Caudate nucleus (tissue), 63 donors: ENCODE measurements at places on chromosomes 1 and 21.

DNA sequence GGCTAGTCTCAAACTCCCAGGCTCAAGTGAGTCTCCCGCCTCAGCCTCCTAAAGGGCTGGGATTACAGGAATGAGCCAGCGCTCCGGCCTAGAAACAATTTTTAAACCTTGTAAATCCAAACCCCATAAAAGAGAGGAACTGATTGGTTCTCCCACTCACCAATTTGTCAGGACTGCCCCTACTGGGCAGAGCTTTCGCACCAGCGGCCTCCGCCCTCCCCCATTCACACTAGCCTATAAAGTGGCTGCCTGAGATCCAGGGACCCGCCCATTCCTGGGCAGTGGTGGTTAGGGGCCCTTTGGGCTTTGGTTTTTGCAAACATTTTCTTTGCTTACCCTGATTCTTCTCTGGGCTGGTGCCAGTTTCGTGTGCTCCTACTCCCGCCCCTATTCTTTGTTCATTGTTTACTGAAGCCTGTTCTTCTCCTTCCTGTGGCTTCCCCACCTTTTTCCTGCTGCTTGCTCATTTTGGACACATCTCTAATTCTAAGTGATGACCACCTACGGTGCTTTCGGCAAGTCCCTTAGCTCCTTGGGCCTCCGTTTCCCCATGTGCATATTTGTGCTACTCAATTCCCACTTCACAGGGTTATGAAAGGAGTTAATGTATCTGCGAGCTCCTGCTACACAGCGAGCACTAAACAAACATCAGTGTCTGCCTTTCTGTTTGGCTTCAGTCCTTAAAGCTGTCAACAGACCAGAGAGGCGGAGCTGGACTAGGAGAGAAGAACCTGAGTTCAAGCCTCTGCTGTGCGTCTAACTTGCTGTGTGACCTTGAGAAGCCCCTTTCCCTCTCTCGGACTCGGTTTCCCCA, 39.8 kb upstream of the CLIC4 start:
- peak; percentile 21 for DNase-seq

- DNase-seq = no peak
Measured at GRCh38 chr21:34871026-34871908, 177.8 kb downstream of the RUNX1 start.

DNA sequence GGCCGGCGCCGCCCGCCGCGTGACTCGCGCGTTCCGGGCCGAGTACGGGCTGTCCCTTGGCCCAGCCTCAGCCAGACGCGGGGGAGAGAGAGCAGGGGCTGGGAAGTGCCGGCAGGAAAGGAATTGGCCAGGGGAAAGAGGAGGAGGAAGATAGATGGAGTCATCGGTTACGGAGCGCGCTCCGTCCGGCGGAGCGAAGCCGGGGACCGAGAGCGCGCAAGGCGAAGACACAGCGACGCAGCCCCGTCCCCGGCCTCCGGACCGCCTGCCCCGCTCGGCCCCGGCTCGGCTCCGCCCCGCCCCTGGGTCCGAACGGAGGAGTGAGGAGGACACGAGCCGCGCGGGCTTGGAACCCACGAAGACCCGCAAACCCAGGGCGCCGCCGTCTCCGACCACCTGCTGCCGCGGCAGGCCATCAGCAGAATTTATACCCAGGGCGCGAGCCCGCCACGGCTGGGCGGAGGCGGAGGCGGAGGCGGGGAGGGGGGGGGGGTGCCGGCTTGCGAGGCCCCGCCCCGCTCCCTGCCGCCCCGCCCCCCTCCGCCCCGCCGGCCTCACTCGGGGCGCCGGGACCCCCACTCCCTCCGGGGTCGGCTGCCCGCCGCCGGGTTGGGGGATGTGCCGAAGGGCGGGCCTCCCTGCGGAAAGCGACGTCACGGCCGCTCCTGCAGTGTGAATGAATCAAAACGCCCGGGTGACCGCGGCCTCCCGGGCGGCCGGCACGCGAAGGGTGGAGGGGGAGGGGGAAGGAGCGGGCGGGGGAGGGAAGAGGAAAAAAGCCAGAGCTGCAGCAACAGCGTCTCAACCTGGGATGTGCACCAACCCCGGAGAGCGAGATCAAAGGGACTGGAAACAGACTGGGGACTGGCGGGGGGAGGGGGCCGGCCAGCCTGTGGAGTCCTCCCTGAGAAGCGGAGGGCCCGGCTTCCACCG, at the start of gene LHX4:
LHX4 (plus strand) TSS at position 782 of the 933 bp plus-strand sequence. CDS start 266 bp downstream, outside the sequence.
- DNase-seq = no peak

DNA sequence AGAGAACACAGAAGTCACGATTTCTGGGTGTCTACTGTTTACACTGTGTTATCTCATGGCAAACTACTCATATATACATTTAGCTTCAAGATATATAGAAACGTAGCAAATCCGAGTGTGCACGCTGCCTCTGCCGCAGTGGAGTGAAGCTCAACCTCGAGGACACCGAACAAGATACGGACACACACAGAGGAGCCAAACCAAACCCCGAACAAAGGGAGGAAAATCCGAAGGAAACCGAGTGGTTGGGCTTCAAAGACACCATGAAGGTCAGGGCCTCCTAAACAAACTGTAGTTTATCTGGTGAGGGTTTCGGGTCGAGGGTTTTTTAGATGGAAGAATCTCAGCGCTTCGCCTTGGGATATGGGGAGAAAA, 34.5 kb downstream of the SLC45A1 start:
- DNase-seq = no peak

- DNase-seq = no peak
Measured at GRCh38 chr1:11062965-11063401, 3.2 kb upstream of the SRM start.

- no peak for DNase-seq
Measured at GRCh38 chr1:49293016-49293415, 516.3 kb upstream of the BEND5 start.

- DNase-seq = no peak
Measured at GRCh38 chr21:45818276-45818903, 163.2 kb upstream of the COL6A1 start.

DNA sequence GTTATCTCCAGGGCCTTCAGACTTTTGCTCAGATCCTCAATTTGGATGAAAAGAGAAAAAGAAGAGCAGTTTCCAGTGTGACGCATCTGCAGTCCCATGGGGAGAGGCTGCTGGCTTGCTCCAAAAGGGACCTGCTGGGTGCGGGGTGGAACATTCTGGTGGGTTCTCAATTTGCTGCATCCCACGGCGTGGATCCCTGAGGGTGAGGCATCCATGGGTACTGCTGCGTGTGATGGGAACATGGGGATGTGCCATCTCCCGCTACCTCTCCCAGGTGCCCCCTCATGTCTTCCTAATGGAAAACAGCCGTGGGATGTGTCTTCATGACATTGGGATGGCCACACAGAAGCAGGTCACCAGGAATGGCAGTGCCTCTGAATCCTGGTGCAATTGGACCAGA, 221.3 kb upstream of the AJAP1 start:
- no peak for DNase-seq

DNA sequence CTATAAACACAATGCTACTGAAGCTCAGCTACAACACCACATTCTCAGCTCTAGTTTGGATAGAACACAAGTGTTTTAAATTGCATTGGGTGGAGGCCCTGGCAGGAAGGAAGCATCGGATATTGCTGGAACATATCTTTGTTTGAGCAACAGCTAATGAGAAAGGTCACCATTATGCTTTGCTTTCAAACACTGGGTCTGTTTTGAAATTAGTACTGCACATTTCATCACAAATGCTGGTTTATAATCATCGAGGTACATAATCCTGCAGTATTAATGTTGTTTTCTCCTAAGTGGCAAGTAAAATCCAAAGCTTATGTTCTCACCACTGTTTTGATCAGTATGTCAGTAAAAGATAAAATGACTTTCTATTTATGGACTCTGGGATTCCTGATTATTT, 61.5 kb upstream of the ARHGAP29 start:
- DNase-seq = no peak

DNA sequence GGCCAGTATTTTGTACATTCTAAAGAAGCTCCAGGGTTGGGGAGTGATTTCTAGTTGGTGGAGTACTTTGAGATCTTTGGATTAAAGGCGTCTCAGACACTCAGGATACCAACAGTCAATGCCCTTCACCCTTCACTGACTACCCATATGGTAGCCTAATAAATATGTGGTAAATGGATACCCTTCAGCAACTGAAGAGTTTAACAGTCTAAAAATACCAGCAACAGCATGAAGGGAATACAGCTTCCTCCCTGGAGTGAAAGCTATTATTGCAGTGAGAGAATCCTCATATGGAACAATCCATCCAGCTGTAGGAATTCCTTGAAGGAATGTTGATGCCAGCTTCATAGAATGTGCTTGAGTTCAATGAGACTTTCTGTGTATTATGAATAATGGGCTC, 26.8 kb downstream of the DNAJC11 start:
- no peak for DNase-seq

DNA sequence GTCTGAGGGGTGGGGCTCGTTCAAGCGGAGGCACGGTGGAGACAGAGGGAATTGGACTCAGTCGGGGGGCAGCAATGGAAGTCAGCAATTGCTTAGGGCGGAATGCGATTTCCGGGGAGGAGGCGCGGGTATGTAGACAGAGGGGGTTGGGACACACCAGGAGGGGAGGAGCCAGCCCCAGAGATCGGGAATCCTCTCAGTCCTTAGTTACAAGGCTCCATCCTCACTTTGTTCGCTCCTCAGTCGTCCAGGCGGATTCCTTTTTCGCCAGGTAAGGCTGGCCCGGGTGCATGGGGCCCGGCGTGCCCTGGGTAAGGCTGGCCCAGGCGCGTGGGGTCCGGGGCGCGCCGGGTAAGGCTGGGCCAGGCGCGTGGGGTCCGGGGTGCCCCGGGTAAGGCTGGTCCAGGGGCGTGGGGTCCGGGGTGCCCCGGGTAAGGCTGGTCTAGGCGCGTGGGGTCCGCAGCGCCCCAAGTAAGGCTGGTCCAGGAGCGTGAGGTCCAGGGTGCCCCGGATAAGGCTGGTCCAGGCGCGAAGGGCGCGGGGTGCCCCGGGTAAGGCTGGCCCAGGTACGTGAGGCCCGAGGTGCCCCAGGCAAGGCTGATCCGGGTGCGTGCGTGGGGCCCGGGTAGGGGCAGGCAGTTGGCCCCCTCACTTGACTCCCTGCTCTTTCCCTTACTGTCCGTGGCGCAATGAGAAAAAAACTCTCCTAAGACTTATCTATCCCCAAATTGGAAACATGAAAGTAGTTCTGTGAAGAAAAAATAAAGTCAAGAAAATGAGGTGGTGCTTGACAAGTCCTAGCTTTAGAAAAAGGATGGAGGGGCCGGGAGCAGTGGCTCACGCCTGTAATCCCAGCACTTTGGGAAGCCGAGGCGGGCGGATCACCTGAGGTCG, at the start of gene L1TD1:
L1TD1 (plus strand) TSS at position 199 of the 894 bp plus-strand sequence. CDS start 11,780 bp downstream, outside the sequence.
- no peak for DNase-seq

DNA sequence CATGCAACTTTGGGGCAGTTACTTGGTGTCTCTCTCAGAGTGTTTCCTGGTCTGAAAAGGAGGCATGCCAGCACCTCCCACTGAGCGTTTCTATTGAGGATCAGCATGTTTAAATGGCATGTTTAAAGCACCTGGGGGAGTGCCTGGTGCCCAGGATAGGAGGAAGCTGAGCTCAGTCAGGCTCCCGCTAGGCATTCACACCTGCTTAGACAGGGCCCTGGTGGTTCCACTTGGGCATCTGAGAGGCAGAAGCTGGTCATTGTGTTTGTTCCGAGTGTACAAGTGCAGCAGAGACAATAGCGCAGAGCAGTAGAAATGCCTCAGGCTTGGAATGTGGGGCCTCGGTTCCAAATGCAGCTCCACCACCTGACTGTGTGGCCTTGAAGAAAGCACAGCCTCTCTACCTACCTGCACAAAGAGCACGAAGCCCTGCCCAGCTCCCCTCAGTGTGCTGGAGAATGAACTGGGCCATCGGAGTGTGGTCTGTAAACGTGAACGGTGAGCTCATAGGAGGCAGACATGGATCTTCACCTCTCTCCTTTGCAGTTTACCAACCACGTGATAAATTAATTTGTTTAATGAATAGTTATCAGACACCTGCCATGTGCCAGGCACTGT, 20.3 kb upstream of the TMEM222 start:
- no peak for DNase-seq

DNA sequence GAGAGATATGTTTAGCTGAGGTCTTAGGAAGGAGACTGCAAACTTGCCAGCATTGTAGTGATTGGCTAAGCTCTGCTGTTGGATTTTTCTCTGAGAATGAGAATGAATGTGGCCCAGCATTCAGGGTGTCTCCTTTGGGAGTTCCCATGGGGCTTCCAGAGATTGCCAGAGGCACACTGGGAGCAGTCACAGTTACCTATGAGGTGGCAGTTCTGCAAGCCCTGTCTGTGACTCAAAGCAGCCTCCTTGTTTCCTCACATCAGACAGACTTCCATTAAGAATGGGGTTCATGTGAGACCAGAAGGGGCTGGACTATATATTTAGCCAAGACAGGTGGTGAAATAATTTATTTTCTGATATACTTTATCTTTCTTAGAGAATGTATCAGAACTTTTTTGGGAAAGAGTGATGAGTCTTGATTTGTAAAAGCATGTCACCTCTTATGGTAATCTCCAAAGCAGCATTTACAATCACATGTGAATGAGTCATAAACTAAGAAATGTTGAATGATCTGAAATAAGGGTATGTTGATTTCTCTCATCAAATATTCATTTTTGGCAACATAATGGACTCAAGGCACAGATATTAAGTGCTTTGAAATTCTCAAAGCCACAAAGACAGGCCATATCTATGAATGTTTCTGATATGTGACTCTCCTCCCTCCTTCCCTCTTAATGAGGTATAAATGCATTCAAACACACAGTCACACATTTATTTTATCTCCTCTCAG, 9.5 kb upstream of the SLC19A2 start:
- no peak for DNase-seq

DNA sequence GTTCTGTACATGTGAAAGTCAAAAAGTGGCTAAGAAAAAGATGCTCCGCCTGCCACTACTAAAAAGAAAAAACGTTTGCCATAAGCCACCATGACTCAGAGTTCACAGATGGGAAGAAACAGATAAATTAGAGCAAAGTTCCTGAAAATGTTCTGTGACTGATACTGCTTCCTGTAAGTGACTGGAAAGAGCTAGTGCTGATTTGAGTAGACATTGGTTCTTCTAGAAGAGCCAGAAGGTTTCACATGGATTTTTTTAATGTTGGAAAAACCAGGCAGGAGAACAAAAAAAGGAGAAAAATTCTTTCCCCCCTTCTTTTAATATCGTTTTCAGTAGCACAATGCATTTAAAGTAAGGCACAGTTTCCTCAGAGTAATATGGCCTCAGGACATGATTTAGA, 221.4 kb downstream of the HLX start:
- DNase-seq = no peak

DNA sequence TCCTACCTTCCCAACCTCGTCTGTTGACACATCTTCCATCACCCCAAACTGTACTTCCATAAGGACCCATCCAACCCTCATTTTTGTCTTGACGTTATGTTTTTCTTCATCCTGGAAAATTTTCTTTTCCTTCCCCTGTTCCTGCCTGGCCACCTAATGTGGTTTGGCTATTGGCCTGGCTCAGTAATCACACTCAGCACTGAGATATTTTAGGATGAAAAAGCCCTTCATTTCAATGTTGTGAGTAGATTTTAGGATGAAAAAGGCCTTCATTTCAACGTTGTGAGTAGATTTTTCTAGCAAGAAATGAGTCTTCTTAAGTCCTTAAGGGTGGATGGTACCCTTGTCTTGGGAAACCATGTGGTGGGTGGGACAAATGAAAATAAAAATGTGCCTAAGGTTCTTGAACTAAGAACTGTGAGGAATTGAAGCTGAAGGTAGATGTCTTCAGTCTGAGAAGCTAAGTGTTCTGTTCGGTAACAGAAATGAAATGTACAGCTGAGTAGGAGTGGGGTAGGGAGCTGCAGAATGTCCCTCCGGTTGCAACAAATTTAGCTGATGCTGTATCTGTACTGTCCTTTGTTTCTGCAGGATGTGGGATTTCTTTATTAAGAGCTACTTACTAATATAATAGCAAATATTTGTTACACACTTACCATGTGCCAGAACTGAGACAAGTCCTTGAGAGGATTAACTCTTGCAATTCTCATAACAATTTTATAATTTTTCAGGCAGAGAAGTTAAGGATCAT, 36.1 kb downstream of the DNTTIP2 start:
- no peak for DNase-seq
